Adipocyte (in vitro differentiated cells): ENCODE measurements at places on chromosomes 16 and 17.

DNA sequence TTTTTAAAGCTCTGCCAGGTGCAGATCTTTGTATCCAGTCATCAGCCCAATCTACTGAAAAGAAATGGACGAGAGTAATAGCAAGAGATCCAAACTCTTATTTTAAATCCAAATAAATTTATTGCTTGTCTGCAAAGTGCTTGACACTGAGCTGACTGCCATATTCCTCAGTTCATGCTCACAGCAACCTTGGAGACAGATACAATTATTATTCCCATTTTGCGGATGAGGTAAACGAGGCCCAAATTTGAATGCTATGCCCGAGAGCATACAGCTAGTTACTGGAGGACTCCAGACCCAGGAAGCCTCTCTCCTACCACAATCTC lies 620 bp downstream of the NOB1 start:
- DNase-seq = no peak

GRCh38 chr17:29930409-29931010 lies 482 bp upstream of the SSH2 start:
- peak; percentile 74 for DNase-seq

DNA sequence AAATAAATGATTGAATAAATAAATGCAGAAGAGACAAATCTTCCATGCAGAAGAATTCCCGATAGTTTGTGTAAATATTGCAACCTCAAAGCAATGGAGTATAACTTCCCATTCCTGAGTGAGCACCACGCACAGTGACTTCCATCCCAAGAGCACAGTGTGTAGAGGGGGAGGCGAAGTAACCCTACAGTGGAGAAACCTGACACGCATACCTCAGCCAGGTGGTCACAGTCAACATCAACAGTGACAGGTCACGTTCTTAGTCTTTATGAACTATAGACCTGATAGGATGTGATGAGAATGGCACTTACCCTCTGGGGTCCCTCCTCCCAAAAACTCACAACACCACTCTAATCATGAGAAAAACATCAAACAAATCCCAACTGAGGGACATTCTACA lies 111.6 kb downstream of the DYNLRB2 start:
- no peak for DNase-seq

DNA sequence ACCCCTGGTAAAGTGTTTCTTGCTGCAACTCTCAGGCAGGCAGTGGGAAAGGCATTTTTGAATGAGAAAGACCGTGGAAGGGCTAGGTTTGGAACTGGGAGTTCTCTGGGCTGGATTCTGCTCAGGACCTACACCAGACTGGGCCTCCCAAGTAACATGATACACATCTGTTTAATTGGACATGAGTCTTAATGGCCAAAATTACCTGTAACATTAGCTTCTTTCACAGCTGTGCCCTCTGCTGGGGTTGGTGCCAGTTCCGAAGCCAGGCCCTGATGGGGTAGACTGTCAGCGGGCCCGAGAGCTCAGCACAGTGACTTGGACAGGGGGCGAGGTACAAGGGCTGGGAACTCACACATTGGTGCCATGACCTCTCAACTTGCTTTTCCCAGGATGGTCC lies 118.9 kb upstream of the IRX3 start:
- no peak for DNase-seq

DNA sequence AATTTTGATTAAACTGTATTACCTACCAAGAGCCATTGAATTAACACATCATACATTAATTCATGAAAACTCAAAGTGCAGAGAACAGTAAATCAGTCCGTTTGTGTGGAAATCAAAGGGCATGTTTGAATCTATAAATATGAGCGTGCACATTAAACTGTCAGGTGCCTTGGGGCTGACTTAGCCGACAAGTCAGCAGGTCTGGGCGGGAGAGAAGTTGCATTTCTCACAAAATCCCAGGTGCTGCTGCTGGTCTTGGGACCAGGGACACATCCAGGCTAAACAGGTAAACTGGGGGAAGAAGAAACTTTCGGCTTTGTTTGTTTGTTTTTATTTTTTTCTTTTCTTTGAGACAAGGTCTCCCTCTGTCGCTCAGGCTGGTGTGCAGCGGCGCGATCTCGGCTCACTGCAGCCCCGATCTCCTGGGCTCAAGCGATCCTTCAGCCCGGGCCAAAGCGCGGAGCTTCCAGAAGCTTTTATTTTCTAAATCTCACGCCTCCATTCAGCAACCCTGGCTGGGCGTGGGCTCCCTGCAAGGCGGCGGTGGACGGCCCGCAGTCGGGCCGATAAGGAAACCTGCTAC lies 213.9 kb downstream of the MRTFB start:
- DNase-seq = no peak

DNA sequence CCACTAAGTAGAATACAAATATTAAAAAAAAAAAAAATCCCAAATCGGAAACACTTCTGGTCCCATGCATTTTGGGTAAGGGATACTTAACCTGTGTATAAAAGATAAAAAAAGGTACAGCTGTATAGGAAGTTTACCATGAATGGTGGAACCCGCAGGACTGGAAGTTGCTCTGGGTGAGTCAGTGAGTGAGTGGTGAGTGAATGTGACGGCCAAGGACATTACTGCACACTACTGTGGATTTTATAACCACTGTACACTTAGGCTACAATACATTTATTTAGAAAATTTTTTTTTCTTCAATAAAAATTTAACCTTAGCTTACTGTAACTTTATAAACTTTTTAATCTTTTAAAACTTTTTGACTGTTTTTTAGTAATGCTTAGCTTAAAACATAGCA lies 71.3 kb upstream of the BCAR1 start:
- DNase-seq = peak; percentile 41

DNA sequence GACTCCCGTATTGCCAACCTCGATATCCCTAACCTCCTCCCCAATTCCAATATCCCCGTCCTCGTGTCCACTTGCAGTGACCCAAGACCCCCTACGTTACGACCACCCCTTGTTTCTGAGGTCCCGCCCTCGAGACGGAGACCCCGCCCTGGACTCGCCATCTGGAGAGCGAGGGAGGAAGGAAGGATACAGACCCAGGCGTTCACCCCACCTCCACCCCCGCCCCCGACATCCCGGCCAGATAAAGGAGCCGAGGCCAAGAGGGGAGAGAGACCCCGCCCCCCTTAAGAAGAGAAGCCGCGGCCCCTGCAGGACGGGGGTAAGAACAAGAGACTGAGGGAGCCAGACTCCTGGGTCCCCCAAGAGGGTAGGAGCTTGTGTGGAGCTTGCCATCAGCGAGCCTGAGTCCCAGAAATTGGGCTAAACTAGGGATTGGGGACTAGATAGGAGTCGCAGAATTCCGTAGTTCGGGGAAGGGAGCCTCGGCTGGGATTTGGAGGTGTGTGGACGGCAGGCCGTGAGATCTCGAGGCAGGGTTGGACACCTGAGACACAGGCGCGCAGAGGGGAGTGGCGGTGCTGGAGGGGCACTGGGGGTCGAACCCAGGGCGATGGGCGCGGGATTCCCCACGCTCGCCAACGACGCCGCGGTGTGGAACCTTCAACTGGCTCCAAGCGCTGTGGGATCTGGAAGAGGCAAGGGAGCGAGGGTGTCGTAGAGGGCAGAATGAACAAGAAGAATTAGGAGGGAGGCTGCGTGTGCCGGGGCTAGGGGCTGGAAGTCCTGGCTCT lies at the start of gene BCL6B:
BCL6B (plus strand) TSS at position 270 of the 791 bp plus-strand sequence. CDS start 622 bp downstream, outside the sequence.
- DNase-seq = no peak

DNA sequence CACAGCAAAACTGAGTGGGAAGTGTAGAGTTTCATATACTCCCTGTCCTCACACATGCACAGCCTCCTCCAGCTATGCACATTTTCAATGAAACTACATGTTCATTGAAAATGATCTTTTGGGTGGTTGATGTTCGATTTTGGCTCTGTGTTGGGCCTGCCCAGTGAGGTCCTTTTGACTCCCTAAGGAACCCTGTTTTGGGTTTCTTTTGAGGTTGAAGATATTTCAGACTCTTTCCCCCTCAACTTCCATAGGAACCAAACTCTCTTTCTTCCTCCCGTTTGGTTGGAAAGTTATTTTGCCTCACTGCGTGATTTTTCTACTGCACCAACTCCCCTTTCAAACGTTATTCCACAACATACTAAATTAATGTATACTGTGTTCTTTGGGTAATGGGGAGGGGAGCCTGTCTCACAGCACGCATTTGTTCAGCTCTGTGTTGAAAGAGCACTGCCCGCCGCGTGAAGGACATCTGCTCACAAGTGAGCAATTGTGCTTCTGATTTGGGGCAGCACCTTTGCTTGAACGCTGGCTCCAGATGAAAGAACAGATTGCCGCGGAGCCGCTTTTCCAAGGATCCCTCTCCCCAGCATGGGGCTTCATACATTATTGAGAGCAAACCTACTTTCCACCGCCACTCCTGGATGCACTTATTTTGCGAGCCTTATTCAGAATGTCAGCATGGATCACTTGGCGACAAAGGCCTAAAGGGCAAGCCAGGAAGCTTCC lies 385.9 kb downstream of the WWOX start:
- no peak for DNase-seq

DNA sequence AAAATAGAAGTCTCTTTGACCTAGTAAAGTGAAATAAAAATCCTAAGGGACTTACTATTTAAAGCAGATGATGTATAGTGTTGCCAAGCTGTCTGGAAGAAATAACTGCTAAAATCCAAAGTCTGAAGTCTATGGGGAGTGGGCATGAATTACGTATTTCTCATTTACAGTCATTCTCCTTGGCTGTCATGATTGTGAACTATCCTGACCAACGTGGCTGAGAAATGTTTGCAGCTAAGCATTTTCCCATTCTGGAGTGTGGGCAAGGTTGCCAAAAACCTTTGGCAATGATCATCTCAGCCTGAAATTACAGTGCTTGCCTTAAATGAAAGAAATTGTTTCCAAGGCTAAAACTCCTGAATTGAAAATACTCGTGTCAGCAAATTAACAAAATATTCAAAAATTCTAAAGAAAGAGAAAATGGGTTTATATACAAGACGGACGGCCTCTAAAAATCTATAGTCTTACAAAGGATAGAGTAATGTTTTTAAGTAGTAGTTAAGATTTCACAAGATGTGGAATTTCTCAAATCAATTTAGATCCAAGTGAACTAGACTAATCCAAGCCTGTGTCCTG lies 77.0 kb downstream of the CACNG1 start:
- no peak for DNase-seq

DNA sequence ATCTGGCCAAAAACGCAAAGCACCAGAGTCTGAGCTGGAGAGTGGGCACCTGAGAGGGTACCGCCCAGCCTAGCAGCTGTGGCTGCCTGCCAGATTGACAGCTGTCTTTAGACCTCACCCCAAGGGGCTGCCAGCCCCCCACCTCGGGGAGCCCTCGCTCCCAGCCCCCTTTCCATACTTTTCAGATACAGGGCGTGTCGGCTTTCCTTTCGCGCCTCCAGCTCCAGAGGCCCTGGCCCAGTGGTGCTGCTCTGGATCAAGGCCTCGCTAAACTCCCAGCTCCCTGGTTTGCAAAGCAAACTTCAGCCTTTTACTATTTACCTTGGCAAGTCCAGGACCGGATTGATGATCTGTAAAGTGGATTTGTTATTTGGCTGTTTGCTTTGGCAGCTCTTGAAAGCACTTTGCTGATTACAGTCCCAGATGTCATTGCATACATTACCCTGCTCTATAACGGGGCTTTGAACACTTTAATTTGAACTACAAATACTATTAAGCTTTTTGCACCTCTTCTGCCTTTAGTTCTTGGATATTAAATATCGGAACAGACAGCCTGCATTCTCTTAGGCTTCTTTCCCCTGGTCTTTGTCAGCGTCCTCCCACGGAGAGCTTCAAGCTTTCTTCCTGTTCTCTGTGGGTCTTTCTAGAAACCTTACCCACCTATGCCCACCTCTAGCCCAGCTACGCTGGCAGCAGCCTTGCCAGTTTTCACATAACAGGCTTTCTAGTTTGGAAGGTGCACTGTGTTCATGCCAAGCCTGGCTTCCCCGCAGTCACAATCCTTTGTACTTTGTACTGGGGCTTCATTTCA lies 63.6 kb upstream of the TBX2 start:
- DNase-seq = no peak
